ENCODE measurements at places on chromosomes 16 and 17.

GRCh38 chr16:65668064-65668595 is 546.3 kb upstream of the CDH11 start:
- DNase-seq = no peak

- DNase-seq = no peak
These were observed 7.3 kb upstream of the KDM8 start for GRCh38 chr16:27195941-27196595.

DNA sequence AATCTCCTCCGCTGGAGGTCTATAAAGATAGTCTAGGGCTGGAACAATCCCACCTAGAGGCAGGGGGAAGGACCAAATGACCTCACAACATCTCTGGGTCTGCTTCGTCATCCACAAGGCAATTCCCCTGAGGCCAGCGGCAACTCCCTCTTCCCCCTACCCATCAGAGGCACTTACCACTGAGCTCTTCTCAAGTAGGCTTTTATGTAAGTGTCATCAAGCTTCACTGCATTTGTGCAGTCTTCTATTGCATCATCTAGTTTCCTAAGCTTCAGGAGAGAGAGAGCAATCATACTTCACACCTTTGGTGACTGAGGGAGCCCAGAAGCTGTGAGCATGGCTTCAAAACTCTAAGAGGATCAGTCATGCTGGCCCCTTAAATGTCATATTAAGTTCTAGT is 21.0 kb downstream of the CNP start:
- no peak for DNase-seq

GRCh38 chr16:1042866-1043265 is 29.7 kb upstream of the SSTR5 start:
- no peak for DNase-seq

DNA sequence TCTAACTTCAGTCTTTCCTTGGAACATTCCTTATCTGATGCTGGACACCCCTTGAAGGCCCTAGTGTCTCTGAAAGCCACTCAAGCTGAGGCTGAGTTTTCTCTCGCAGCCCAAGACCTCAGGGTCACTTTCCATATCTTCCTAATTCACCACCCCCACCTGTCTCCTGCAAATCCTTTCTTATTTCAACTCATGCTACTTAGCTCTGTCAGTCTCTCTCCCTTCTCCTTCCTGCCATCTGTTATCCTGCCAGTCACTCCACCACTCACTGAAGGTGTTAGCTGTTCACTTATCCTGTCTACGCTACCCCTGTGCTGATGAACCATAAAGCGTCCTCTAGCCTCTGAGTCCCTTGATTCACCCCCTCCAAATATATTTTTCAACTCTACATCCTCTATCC is 143.9 kb upstream of the SHISA6 start:
- no peak for DNase-seq

DNA sequence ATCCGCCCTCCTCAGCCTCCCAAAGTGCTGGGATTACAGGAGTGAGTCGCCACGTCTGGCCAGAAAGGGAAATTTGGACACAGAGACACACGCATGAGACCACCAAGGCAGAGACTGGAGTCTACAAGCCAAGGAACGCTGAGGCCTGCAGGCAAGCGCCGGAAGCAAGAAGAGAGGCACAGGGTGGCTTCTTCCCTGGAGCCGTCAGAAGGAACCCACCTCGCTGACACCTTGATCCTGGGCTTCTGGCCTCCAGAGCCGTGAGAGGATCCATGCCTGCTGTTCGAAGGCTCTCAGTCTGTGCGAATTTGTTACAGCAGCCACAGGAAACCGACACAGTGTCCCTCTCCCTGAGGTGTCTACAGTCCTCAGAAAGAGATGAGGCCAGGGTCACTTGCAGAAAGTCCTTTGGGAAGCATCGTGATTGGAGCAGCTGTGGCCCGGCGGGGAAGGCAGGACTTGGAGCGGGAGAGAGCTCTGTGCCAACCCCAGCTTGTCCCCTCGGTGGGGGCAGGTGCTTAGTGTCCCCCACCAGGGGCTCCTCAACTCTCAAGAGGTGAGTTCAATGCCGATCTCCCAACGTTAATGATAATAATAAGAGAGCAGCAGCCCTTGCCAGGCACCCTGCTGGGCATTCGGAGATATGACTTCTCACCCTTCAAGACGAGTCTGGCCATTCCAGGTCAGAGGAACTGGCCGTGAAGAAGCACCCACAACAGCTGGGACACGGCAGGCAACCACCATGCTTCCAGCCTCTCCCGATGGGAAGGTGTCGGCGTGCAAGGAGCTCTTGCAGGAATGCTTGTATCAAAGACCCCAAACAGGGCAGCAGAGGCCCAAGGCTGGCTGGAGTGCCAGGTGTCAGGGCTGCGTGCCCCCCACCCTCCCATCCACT is 68.4 kb upstream of the TNRC6C start:
- no peak for DNase-seq

DNA sequence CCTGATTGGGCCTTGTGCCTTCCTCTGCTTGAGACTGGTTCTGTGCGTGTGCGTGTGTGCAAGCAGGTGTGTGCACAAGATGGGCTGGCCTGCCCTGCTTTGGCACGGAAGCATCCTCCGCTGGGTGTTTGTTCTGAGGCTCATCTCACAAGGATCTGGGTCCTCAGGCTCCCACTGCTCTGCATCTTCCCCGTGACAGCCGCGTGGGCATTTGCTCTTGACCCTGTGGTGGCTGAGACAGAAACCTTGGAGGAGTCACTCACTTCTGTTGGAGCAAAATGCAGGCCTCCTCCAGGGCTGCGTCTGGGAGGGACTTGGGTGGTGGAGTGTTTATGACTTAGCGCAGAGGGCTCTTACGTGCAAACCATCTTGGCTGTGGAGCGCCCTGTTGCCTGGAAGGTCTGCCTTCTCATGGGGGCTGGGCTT is 119.2 kb downstream of the RPTOR start:
- DNase-seq = peak; percentile 50

- DNase-seq = no peak
These were observed 57.3 kb downstream of the ARHGAP17 start for GRCh38 chr16:24957887-24958286.

- DNase-seq = no peak
These were observed 4.1 kb downstream of the MRPS7 start for GRCh38 chr17:75265614-75266315.
